Astrocyte of the spinal cord (primary cell): ENCODE measurements at places on chromosomes 16 and 17.
A peak's percentile ranks its signal among the peaks of the same experiment; 100 is the strongest.

DNA sequence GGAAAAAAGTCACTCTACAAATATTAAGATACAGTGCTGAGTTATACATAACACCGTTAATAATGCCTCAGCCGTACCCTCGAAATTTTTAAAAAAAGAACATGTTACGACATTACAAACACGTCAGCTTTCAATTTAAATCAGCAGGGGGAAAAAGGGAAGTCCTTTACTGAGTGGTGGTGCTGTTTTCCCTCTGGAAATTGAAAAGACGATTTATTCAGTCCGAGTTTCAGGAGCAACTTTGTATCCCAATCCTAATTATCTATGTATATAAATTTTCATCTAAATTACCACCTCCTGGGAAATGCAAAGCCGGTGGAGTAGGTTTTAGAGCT is 1.3 kb downstream of the NETO2 start:
- peak; percentile 63 for DNase-seq

- no peak for DNase-seq
Measured at GRCh38 chr17:66841328-66841727, 6.4 kb downstream of the CACNG5 start.

GRCh38 chr16:68366062-68366461 is 55.2 kb downstream of the PRMT7 start:
- no peak for DNase-seq

DNA sequence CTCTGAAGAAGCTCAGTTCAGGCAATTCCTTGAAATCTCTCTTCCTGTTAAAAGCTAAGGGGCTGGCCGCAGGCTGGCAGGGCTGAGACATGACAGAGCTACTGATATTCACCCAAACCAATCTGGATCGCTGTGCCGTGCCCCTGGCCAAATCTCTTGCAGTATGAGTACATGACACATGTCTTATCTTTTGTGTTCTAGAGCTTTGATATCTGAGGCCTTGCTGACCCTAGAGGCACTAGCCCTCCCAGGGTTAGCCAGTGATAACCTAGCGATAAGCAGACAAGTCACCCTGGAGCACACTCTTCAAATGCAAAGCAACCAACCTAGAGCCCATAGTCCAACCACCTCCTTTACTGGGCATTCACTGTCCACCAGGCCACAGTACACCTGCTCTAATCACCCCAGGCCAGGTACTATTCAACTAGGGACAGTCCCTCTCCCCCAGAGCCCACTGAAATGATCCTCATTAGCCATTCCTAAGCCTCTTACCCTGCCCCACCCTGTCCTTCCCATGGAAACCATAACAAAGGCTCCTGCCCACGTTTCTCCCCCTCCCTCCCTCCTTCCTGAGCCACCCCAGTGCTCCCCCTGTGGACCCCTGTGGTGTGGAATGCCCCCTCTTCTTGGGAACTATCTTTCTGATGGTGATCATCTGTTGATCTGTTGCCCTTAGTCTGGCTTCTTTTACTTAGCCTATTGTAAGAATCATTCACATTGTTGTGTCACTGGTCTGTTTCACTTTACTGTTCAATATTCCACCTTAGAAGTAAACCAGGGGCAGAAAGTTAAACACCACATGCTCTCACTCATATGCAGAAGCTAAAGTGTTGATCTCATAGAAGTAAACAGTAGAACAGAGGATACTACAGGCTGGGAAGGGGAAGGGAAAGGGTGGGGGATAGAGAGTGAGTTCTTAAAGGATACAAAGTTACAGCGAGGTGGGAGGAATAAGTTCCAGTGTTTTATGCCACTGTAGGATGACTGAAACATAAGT is 52.5 kb downstream of the TEKT5 start:
- no peak for DNase-seq

DNA sequence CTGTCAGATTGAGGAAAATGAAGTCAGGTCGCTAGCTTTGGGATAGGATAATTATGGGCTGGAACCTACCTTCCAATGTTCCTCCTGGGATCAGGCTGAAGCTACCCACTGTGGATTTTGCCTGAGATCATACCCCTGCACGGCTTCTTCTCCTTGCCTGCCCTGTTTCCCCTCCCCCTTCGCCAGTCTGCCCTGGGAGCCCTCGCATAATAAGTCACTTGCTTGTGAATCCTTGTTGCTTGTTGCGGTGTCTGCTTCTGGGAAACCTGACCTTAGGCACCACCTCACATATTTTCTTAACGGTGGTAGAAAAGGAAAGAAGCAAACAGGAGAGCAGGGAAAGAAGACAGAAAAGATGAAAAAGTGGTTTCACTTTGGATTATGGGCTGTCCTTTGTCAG is 13.3 kb upstream of the PMP22 start:
- DNase-seq, result no peak

GRCh38 chr16:70163596-70163995 is 10.0 kb upstream of the CLEC18C start:
- DNase-seq, result no peak

DNA sequence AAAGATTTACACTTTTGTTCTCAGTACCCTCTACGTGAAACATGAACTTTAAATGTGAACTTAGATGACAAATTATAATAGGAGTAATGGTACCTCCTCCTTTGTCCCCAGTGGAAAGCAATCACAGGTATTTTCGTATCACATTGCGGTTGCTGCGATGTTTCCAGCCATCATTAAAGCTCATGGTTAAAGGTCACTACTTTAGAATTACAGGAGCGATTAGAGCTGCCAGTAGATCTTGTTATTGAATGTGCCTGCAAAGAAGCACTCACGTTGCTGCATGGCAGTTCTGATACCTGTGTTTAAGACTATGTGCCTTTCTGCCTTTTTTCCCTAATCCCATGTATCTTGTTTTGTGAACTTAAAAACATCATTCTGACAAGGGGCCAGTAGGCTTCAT is 301.0 kb downstream of the CPPED1 start:
- no peak for DNase-seq

- no peak for DNase-seq
Measured at GRCh38 chr17:80625627-80626026, 81.0 kb downstream of the RPTOR start.

- DNase-seq, result no peak
Measured at GRCh38 chr17:12048843-12049473, 28.3 kb downstream of the MAP2K4 start.

DNA sequence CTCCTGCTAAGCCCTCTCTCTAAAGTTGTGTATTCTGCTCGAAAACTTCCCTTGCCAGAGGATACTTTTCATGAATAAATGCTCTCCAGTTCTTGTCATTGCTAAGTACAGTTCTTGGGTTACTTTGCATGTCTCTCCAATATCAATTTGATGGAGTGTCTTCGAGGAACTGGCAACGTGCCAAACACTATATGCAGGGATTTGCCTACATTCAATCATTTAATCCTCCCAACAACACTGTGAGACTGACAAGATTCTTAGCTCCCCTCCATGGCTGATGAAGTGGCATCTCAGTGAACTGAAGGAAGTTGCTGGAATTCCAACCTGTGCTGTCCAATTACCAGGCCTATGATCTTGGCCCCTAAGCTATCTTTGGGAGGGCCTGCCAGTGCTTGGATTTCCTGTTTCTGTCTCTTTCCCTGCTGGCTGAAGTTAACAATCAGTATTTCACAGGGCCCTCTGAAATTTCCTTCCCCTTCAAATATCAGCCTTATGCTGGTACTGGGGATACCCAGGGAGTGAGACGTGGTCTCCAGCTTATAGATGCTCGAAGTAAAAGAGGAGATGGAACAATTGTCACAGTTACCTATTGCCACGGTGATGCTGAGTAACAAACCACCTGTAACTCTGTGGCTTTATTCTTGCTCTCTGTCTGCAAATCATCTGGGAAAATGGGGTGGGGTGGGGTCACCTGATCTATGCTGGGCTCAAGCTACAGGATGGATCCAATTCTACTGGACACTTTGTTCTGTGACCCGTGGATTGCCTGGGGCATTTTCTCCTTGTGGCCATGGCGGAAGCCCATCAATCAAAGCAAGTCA is 19.4 kb upstream of the CRISPLD2 start:
- no peak for DNase-seq

DNA sequence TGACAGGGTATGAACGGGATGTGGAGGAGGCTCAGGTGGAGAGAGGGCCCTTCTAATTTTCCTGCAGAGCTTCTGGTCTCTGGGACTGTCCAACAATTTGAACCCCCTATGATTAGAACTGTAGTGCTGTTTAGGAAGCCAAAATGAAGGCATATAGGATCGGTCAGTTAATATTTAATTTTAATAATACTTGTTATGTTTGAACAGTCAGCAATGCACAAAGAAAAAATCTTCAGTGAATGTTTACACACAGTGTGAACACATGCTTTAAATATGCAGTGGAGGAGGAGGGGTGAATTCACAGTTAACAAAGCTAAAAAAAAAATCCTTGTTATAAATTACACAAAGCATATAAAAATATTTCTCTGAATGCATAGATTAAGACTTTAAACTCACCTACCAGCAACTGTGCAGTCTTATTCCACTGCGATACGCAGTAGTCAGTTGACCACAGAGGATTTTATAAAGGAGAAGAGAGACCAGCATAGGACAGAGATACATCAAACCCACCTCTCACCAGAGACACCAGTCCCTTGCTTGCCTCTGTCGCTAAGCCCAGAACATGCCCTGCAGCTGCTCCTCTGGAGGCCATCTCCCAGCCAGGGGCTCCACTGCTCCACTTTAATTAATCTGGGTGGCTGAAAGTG is 14.6 kb downstream of the ANKRD40 start:
- DNase-seq, result peak; percentile 25

DNA sequence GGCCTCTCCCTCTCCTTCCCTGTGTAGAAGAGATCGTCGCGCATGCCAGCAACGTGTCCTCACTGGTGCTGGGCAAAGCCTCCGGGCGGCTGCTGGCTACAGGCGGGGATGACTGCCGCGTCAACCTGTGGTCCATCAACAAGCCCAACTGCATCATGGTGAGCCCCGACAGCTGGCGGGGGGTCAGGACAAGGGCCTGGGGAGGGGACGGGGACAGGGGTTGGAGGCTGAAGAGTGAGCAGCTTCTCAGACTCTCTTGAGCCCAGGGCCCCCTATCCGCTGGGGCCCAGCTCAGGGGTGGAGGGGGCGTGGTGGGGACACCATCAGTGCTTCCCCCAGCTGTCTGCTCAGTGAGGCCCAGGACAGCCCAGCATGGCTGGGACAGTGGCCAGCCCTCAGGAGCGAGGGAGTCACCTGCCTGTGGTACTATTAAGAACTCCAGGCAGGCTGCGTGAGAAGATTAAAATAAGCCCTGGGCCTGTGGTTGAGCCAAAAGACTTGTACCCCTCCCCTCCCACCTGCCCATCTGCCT is 6.2 kb downstream of the KATNB1 start:
- no peak for DNase-seq

DNA sequence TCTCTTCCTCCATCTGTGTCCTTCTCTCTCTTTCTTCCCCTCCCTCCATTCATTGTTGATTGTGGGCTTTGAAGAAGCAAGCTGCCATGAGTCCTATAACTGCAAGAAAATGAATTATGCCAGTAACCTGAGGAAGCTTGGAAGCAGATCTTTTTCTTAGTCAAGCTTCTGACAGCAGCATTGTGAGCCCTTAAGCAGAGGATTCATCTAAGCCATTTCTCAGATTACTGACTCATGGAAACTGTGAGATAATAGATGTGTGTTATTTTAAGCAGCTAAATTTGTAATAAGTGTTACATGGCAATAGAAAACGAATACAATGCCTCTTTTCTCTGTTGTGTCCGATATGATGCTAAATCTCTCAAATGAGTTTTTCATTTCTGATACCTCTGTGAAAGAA is 1109.7 kb downstream of the CDH11 start:
- peak; percentile 3 for DNase-seq

- DNase-seq, result no peak
Measured at GRCh38 chr17:64368277-64368676, 22.4 kb downstream of the PECAM1 start.

DNA sequence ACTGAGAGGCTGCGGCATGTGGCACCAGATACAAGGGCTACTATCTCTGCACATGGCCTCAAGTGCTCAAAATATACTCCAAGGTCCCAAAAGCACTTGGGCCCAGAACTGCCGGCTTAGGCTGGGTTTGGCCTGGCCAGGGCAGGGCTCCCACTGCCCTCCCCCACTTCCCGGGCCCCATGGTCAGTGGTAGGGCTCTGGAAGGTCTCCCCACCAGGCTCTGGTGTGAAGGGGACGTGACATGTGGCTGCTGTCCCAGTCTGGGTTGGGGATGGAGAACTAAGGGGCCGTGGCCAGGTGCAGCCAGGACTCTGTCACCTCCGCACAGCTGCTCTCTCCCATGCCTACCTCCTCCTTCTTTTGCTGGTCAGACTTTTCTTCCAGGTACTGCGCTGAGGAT is 5.7 kb upstream of the PAM16 start:
- no peak for DNase-seq

DNA sequence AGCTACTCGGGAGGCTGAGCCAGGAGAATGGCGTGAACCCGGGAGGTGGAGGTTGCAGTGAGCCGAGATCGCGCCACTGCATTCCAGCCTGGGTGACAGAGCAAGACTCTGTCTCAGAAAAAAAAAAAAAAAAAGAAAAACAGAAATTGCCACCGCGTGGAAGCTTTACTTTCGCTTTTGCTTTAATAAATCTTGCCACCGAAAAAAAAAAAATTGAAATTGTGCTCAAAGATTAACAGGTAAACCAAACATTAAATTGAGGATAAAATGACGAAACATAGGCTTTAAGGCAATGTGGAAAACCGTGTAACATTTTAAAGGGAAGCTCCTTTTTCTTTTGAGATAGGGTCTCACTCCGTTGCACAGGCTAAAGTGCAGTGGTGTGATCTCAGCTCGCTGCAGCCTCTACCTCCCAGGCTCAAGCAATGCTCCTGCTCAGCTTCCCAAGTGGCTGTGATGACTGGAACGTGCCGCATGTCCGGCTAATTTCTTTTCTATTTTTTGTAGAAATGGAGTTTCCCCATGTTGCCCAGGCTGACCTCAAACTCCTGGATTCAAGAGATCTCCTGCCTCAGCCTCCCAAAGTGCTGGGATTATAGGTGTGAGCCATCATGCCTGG is 40.1 kb downstream of the ZNF276 start:
- DNase-seq, result no peak

DNA sequence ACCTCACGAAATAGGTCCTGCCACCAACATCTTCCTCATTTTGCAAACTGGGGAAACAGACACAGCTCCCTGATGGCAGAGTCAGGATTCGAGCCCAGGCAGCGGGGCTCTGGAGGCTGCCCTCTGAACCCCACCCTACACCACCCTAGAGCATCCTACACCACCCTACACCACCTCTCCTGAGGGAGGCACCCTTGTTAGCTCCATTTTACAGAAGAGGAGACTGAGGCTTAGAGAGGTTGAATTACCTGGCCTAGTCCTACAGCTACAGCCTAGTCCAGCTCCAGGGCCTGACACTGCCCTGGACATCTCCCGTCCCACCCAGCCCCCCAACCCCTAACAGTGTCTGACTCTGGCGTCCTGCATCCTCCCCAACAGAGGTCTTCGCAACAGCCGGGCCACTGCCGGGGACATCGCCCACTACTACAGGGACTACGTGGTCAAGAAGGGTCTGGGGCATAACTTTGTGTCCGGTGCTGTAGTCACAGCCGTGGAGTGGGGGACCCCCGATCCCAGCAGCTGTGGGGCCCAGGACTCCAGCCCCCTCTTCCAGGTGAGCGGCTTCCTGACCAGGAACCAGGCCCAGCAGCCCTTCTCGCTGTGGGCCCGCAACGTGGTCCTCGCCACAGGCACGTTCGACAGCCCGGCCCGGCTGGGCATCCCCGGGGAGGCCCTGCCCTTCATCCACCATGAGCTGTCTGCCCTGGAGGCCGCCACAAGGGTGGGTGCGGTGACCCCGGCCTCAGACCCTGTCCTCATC is 3.2 kb upstream of the NECAB2 start:
- DNase-seq, result no peak
